ENCODE measurements at places on chromosomes 11 and 22. TPM values are rescaled to one million over a fixed set of nuclear protein-coding genes. Genes with fewer than 3 reads are reported as not detected.

- DNase-seq = no peak
Measured at GRCh38 chr22:44408829-44409192, 89.2 kb downstream of the RTL6 start.

- DNase-seq = no peak
Measured at GRCh38 chr22:28402060-28402459, 277.6 kb downstream of the TTC28 start.

DNA sequence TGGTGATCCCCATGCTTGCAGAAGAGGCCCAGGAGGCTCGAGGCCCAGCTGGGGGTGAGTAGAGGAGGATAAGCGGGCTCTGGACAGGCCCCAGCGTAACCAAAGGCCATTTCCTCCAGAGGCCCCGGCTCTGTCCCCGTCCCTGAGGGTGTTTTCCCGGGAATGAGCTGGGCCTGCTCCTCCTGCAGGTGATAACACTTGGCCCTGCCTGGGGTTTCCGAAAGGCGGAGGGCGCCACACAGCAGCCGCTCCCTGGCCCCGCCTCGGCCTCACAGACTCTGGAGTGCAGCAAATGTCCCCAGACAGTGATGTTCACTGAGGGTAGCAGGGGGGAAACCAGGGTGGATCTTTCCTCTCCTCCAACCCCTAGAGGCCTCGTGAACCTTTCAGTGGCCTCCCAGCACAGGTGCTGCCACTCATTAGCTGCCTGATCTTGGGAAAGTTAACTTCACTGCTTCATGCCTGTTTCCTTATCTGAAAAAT, 10.5 kb upstream of the MGAT3 start:
- no peak for DNase-seq

DNA sequence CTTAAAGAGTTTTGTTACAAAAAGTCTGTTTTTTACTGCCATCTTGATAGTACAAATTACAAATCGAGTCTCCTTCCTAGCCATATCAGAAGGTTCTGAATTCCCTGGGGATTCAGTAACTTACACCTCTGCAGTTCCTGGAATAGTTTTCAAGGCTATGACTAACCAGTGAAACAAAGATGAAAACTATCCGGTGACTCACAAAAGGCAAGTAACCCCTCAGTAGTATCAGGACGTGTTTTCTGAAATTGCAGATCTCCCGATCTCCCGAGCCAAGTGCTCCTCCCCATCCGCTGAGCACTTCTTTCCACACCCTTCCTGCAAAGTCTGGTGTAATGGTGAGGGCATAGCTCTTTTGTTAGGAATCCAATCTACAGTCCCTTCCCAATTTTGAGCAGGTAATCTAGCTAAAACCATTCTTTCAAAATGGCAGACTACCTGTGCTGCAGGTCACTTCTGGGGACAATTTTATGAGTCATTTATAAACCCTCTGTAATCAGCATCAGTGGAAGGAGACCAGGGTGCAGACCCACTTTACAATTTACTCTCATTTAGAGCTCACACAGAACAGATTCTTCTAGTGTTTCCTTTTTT, 7.7 kb downstream of the E2F8 start:
- no peak for DNase-seq

- no peak for DNase-seq
Measured at GRCh38 chr11:27904358-27905055, 203.4 kb downstream of the KIF18A start.

DNA sequence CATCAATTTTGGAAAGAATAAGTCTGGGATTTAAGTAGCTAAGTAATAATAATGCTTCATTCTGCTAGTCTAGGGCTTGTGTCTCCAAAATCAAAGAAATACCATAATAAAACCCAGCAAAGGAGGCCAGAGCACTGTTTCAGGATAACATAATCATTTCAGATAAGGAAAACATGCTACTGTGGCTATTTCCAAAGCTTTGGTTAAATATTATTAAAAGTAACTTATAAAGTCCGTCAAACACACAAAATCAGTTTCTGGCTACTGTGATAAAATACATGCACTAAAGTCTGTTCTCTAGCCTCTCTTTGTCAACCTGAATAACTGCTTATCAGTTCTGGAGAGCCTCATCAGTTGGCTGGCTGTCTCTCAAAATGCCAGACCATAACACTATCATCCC, 1.5 kb upstream of the OR6T1 start:
- no peak for DNase-seq

GRCh38 chr22:22897947-22898346, 10.3 kb downstream of the IGLL5 start:
- no peak for DNase-seq

- no peak for DNase-seq
Measured at GRCh38 chr11:47067401-47067800, 109.3 kb downstream of the ARFGAP2 start.

DNA sequence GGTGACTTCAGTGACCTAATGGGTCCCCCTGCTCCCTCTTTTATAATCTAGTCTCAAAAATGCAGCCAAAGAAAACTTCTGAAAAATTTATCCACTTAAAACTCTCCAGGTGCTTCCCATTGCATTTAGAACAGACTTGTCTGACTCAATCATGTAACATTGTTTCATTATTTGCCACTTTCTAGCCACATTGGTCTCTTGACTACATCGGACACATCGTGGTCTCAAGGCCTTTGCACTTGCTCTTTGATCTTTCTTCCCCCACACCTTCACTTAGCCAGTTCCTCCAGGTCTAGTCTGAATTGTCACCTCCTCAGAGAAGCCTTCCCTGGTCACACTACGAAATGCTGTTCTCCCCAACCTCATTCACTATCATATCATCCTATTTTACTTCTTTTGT, 97.0 kb upstream of the E2F8 start:
- DNase-seq = no peak

- no peak for DNase-seq
Measured at GRCh38 chr22:37273126-37273845, 9.0 kb upstream of the CYTH4 start.

DNA sequence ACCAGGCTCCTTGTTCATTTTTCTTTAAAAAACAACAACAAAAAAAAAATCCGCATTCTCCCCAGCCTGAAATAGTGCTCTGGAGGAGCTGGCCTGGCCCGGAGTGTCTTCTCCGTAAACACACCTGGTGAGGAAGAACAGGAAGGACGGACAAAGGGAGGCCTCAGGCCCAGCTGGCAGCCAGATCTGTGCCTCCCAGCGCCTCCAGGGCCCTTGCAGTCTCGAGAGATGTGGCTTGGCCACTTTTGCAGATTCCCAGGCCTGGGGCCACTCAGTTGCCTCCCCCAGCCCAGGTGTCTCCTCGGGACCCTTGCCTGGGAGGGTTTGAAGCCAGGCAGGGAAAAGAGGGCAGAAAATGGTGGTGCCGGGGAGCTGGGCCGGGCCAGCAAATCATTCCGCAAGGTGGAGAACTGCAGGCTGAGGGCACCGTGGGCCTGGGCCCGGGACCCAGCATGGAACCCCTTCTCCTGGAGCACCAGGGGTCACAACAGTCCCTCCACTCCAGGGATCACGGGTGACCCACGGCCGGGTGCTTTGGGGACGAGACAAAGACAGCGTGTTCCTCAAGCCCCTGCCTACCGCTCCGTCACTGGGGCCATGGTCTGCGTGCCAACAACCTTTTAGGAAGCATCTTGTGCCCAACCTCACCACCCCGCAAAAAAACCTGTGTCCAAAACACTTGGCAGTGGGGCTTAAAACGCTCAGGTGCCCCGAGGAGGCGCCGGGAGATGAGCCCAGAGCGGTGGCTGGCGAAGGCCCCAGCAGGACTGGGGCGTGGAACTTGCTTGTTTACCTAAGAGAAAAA, 67.1 kb upstream of the WNT7B start:
- DNase-seq = no peak

- DNase-seq = no peak
Measured at GRCh38 chr22:27501191-27501936, 300.2 kb downstream of the MN1 start.

DNA sequence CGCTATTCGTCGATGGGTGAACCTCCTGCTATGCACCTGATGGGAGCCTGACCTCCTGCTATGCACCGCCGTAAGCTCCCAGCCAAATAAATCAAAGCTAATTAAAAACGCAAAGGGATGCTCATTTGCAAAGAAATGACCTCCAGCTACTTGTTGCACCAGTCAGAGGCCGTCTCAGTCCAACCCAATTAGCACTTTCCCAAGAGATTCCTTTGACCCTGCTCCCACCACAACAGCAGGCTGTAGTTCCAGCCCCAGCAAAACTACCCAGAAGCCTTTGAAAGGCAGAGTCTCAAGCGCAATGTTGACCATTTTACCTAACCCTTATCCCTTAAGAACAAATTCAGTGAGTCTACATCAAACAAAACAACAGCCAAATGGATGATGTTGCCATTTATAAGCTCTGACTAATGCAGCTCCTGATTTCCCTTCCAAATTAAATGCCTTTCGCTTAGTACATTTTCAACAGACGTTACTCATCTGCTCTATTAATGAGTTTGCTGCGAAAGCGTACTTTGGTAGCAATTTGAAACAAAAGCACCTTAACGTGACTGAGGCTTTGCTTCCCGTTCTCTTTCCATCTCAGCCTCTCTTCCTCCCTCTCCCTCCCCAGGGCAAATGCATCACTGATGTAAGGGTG, 17.2 kb upstream of the BSX start:
- no peak for DNase-seq

DNA sequence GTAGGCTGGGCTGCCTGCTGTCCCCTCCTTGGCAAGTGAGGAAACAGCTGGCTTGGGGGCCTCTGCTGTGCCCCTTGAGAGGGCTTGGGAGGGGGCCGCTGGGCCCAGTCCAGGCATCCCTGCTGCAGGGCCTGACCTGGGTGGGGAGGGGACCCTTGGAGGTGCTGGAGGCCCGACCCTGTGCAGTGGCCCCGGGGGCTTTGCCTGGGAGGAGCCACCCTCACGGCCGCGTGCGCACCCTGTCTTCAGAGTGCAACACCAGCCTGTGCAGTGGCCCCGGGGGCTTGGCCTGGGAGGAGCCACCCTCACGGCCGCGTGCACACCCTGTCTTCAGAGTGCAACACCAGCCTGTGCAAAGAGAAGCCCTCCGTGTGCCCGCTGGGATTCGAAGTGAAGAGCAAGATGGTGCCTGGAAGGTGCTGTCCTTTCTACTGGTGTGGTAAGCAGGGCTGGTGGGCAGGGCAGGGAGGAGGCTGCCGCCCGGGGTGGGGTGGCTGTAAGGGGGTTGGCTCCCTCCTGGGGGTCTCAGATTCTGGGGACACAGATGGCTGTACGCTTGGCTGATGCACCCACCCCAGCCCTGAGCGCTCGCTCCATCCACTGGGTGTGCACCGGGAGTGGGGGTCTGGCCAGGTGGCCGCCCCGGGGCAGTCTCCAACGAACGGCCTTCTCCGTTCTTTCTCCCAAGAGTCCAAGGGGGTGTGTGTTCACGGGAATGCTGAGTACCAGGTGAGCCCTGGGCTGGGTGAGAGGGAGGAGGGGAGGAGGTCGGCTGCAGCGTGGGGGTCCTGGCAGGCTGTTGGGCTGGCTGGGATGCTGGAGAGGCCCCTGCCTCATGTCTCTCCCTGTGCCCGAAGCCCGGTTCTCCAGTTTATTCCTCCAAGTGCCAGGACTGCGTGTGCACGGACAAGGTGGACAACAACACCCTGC, 32.9 kb downstream of the MUC2 start:
- DNase-seq = no peak

- no peak for DNase-seq
Measured at GRCh38 chr11:59849129-59849528, 3.8 kb upstream of the CBLIF start.

DNA sequence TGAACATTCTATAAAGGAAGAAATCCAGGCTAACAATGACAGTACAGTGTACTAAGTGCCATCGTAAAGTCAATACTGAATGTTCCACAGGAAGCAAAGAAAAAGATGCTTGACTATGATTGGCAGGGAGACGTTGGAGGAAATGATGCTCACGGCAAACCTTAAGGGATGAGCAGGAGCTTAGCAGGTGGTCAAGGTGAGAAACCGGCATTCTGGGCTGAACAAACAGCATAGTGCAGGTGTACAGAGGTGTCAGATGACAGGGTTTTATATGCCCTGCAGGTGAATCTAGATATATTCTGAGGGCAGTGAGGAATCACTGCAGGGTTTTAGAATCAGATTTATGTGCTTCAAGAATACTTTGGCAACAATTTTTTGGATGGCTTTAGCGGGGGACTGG, 85.3 kb upstream of the HEPHL1 start:
- DNase-seq = no peak

GRCh38 chr11:132099692-132100091, 729.3 kb downstream of the NTM start:
- DNase-seq = no peak

DNA sequence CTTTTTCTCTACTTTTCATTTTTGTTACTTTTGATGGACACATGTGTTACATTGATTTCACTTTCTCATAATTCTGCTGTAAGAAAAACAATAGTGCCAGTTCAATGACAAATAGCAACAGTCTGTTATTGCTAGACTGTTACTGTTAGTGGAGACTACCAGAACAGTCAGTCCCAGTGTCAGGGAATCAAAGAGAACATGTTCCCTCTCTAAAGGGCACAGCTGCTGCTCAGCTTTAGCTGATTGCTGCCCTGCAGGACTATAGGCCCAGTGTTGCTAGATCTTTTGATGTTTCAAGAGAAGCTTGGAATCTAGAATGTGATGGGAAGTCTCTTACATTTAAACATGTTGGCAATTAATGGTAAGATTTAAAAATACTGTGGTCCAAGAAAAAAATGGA, 3.4 kb downstream of the BIRC3 start:
- DNase-seq = no peak

GRCh38 chr11:100941033-100941432, 188.6 kb downstream of the PGR start:
- no peak for DNase-seq

DNA sequence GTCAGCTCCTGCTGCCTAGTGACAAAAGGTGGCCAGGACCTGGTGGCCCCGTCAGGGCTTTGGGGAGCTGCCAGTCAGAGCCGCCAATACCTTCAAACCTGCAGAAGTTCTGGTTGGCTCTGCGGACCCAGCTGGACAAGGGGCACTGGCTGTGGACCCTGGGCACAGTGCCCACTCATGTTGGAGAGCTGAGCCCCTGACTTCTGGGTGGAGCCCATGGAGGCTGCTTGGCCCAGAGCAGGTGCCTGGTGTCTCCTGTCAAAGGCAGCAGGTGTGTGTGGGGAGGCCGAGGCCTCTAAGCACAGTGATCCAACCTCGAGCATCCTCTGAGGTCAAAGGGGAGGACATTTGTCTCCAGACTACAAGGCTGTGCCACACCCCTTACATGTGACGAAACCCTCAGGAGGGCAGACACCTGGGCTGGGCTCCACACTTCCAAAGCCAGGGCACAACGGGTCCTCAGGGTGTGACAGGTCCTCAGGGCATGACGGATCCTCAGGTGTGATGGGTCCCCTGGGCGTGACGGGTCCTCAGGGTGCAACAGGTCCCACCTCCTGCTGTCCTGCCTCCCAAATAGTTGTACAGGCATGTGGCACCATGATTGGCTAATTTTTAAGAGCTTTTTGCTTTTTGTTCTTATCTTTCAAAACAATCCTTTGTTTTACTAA, 37.0 kb downstream of the MUC2 start:
- no peak for DNase-seq

The MYO18B gene
- polyA plus RNA-seq = 0.11 TPM

The CARNS1 gene
- 4.5 TPM for polyA plus RNA-seq

The NAALAD2 gene
- 31.8 TPM for polyA plus RNA-seq

The E2F8 gene
- polyA plus RNA-seq = 34.1 TPM

The DTX4 gene
- 69.1 TPM for polyA plus RNA-seq

The PDGFD gene
- polyA plus RNA-seq = 4.7 TPM

The RCN1 gene
- polyA plus RNA-seq = 182 TPM

The SNX32 gene
- 4.2 TPM for polyA plus RNA-seq

The FZD4 gene
- 24.4 TPM for polyA plus RNA-seq

The ELF5 gene
- polyA plus RNA-seq = 24.4 TPM

The GAS2 gene
- 8.1 TPM for polyA plus RNA-seq

The KRTAP5-1 gene
- polyA plus RNA-seq = not detected

The P4HA3 gene
- polyA plus RNA-seq = 3.1 TPM

The PATL1 gene
- 45.0 TPM for polyA plus RNA-seq

The RCOR2 gene
- 20.7 TPM for polyA plus RNA-seq

The PGA5 gene
- polyA plus RNA-seq = not detected

The HEPHL1 gene
- 0.06 TPM for polyA plus RNA-seq
